ENCODE measurements at places on chromosomes 13 and 19.

GRCh38 chr19:18110609-18111232 lies 13.1 kb downstream of the MAST3 start:
- DNase-seq: no peak

DNA sequence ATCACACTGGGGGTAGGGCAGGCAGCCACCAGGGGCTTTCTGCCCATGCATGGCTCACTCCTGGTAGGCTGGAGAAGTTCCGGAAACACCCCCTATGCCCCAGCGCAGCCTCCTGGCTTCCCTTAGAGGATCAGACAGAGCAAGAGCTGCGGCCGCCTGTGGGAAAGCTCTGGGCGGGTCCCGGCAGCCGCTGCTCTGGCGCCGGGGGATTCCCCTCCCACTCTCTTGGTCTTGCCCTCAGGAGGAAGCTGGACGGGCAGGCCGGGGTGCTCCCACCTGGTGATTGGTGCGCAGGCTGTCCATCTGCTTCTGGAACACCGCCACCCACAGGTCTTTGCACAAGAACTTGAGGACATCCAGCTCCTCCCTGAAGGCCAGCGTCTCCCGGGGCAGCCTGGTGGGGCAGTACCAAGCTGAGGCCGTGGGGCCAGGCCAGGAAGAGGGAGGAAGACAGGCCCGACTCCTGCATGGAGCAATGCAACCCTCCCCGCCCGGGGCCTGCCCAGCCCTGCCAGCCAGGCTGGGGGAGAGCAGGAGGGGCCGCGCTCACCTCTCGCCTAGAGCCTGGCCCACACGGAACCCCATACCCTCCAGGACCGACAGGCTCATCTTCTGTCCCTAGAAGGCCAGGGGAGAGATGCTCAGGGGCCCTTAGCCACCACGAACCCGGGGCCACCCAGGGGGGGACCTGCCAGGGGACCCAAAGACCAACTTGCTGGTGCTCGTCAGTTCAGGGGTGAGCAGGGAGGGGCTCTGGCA lies 4.0 kb upstream of the NKPD1 start:
- DNase-seq: no peak

DNA sequence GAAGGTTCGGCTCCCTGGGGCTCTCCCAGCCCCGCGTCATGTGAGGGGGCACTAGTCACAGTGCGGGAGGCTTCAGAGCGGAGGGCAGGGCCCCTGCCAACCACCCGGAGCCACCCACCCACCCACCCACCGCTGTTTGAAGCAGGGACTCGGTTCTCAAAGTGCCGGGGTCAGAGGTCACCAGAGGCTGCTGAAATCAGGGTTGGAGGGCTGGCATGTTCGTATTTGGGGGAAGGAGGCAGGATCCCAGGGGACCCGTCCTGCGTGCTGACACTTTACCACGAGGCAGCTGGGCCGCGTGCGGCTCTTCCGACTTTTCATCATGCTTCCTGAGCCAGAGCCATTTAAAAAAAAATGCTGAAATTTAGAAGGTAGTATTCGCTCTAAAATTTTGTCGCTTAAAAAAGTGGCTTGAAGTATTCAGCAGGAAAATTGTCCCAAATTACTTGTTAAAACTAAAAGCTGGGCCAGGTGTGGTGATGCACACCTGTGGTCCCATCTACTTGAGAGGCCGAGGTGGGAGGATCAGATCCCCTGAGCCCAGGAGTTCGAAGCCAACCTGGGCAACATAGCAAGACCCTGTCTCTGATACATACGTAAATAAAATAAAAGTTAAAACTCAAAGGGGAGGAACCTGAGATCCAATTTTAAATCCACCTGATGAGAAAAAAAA lies 21.2 kb downstream of the ATP11A start:
- DNase-seq: no peak

DNA sequence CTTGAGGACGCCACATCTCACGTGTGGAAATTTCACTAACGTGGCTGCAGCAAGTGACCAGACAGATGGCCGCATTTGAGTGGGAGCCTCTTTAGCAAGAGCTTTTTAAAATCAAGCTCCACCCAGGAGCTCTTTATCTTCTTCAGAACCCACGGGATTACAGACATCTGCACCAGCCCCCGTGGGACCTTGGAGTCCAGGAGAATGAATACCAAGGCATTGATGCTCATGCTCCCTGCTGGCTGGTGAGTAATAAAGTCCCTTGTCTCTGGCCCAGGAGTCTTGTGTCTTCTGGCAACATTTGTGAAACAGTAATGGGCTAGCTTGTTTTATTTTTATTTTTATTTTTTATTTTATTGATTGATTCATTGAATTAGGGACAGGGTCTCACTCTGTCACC lies 64.4 kb downstream of the TRPM4 start:
- DNase-seq: no peak

DNA sequence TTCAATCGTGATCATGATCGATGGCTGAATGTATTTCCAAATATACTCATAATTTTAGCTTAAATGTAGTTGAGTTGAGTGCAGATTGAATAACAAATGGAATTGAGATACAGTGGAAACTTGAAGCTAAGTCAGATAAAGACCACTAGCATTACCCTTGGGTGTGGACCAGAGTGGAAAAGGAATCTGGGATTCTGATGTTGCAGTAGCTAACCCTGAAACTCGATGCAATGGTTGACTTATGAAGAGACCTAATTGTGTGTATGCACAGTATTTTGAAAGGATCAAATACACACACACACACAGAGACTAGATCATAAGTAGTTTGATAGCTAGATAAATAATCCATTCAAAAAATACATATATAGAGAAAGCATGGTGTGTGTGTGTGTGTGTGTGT lies 135.8 kb downstream of the RXFP2 start:
- no peak for DNase-seq

DNA sequence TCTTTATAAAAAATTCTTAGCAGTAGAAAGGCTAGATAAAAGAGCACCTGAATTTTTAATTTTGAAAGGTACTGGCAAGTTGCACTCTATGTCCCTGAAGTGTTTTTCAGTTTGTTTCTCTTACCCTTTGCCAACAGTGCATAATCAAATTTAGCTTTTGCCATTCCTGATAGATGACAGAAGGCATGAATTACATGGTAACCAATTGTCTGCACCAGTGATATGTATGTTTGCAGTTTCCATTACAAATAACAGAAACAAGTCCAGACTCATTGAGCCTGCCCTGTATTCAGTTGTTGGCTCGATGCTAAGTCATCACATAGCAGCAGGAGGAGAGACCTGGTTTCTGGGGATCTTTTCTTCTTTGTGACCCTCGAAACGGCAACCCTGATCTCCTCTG lies 309.8 kb downstream of the DNAJC15 start:
- no peak for DNase-seq

GRCh38 chr19:19650331-19650730 lies 6.9 kb upstream of the GMIP start:
- no peak for DNase-seq

DNA sequence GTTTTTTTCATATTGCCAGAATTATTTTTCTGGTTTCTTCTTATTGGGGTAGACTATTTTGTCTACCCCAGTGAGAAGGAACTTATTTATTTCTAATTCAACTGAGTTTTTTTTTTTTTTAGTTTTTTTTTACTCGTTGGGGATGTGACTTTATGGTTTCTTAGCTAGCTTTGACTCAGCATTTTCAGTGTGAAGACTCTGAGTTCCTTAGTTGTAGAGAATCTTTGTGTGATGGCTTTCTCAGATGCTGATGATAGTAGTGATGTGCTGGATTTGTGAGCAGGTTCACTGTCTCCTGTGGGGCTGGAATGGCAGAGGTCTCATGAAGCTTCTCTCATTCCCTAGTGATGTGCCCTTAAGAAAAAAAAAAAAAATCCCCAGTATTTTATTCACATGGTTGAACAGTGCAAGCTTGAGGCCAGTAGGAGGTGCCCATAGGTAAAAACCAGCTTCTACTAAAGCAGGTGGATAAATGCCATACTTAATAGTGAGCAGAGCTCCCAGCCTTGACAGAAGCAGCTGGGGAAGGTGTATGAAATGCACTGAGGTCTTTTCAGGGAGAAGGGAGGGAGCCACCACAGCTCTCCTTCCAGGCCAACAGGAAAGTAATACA lies 106.2 kb upstream of the KLF5 start:
- no peak for DNase-seq

DNA sequence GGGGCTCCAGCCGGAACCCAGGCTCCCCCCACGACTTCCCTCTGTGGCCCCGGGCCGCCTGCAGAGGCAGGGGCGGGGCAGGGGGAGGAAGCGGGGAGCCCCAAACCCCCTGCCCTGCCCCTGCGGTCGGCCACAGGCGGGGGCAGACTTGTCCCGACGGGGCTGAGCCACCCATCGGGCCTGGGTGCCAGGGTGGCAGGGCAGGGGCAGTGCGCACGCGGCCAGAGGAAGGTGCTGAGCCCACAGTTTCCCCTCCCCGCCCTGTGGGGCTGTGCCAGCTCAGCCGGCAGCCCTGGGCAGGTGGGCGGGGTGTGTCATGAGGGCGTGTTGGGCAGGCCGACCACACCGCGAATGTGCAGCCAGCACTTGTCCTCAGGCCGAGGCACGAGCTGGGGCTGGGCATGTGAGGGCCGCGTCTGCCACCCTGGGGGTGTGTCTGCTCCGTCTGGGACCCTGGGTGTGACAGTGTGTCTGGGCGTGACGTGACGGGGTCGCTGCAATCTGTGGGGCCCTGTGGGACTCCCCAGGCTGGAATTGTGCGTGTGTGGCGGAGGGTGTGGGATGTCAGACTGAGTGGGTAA lies 17.7 kb downstream of the CCDC97 start:
- peak; percentile 66 for DNase-seq

DNA sequence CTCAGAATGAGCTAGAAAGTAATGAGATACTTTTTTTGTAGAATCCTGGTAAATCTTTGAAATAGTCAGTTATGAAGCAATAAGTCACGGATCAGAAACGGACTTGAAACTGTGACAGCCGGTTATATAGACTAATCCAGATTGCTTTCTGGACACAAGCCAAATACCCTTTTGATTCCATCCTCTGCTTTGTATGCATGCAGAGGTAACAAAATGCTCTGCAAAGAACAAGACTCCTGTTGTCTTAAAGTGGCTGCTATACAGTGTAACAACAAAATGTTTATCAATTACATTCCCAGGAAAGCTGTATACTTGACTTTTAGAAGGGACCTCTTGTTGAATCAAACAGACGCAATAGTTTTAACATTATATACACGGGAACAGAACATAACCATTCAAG lies 66.5 kb upstream of the STARD13 start:
- no peak for DNase-seq

- no peak for DNase-seq
These were observed 11.3 kb downstream of the C19orf25 start for GRCh38 chr19:1467490-1468273.

- DNase-seq: no peak
These were observed 488.3 kb downstream of the FOXO1 start for GRCh38 chr13:40178130-40178529.

- no peak for DNase-seq
These were observed 110.2 kb downstream of the KLF5 start for GRCh38 chr13:73168953-73169401.

- no peak for DNase-seq
These were observed 9.9 kb downstream of the CCDC124 start for GRCh38 chr19:17942582-17943273.

DNA sequence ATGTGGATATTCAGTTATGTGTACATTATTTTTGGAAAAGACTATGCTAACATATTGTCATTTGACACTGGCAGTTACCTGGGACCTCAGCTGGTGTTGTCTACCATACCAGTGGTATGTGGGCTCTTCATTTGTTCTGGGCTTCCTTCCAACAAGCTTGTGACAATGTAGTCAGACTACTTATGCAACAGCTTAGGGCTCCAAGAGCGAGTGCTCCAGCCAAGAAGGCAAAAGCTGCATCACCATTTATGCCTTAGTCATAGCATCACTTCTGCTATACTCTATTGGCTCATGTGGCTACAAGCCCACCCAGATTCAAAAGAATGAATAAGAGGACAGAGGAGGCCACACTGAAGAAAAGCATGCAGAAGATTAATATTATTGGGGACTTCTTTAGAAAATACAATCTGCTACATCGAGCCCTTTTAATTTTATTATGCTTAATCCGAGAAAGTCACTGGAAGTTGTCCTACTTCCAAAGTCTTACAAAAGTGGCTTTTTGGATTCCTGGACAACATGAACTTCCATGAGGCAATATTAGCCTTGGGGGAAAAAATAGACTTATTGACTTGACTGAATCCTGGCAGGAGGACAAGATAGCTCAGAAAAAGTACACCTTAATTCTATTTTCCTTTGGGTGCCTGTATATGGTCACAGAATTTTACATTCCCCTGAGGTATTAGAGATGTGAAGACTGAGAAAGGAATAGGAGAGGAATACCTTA lies 529.4 kb upstream of the HTR2A start:
- DNase-seq: no peak

Data from stimulated activated CD8-positive, alpha-beta memory T cell treated with anti-CD3 and anti-CD28 coated beads, Interleukin-4, amount 100 ng/mL, for 4 hours (primary cell).